ENCODE measurements at places on chromosomes 6 and 20. TPM values are rescaled to one million over a fixed set of nuclear protein-coding genes. Genes with fewer than 3 reads are reported as not detected.

DNA sequence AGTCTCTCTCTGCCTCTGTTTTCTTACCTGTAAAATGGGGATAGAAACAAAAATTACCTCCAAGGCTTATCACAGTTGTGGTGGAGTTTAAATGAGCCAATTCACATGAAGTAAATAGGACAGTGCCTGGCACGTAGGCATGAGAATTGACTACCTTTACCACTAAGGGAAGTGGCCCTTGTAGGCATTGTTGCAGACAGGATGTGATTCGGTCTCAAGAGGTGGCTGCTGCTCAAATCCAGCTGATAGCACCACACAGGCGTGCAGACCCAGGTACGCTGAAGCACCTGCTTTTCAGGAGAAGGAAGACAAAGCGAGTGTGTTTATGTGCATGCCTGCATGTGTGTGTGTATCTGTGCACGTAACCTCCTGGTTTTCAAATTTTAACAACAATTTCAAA, 108.6 kb downstream of the EYA2 start:
- no peaks in the 10 kb centered on the region for H3K36me3 ChIP-seq
- no peak overlapping the region for H3K4me3 ChIP-seq
- no peak for DNase-seq
- no peaks in the 10 kb centered on the region for H3K27me3 ChIP-seq
- no peaks in the 10 kb centered on the region for H3K4me1 ChIP-seq

DNA sequence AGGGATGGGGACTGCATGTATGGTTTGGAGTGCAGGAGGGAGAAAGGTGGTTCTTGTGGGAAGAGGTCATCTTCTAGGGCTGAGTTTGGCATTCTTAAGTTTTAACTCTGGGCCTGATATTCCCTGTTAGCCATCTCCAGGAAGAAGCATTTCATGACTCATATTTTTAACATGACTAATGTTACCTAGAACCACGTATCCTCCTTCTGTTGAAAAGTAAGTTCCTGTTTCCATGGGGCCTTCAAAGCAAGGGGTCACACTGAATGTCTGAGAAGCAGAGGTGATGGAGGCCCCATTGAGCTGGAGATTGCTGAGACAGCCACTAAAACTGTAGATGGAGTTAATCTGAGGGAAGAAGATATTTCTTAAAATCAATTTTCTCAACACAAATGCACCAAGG, 30.2 kb downstream of the FAM229B start:
- no peaks in the 10 kb centered on the region for H3K36me3 ChIP-seq
- no peaks in the 10 kb centered on the region for H3K27me3 ChIP-seq
- no peak for DNase-seq
- H3K27ac ChIP-seq, result no peak overlapping the region
- no peak overlapping the region for H3K4me3 ChIP-seq

GRCh38 chr6:21984135-21984534, 312.7 kb downstream of the PRL start:
- H3K4me3 ChIP-seq, result no peak overlapping the region
- H3K36me3 ChIP-seq, result no peaks in the 10 kb centered on the region
- no peak overlapping the region for H3K27ac ChIP-seq
- DNase-seq, result no peak
- peaks cover 4% of the 10 kb centered on the region for H3K4me1 ChIP-seq

DNA sequence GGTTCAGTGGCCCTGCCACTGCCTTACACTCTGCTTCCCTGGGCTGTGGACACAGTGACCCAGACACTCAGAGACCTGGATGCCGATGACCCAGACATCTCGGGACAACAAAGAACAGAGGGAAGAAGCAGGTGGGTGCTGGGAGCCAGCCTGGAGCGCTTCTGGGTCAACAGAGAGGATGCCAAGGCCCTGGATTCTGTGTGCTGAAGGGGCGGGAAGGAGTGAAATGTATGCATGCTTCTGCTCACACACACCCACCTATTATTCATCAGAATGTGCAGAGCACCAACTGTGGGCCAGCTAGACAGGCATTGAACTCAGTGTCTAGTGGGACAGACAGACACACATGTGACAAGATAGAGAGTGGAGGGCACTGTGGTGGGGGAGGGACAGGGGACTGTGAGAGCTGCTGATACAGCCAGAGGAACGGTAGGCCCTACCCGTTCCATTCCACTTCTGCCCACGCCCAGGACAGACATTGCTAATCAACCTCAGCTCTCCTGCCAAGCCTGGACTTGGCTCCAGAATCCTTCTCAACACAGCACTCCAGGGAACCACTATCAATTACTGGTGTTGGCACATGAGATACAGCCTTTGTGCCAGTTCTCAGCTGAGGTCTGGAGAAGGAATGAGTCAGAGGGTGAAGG, 20.2 kb downstream of the KCNK15 start:
- H3K36me3 ChIP-seq, result no peaks in the 10 kb centered on the region
- H3K27ac ChIP-seq, result no peak overlapping the region
- H3K27me3 ChIP-seq, result peaks cover 8% of the 10 kb centered on the region
- H3K4me1 ChIP-seq, result no peaks in the 10 kb centered on the region
- no peak for DNase-seq

DNA sequence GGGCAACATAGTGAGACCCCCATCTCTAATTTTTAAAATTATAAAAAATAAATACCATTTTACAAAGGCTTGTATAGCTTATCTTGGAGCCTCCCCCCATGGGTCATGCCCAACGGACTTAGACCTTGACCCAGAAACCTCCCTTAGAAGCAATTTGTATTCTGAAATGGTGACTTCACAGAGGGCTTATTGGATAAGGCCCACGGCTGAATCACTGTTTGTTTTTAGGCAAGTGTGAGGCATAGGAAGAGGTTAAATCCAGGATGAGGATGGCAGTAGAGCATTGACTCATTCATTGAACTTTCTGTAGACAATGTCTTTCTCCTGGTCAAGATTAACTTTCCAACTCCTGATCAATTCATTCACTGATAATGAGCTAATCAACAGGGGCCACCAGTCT, 6.2 kb upstream of the SNAI1 start:
- H3K27me3 ChIP-seq, result peaks cover 5% of the 10 kb centered on the region
- H3K36me3 ChIP-seq, result no peaks in the 10 kb centered on the region
- H3K4me3 ChIP-seq, result no peak overlapping the region

DNA sequence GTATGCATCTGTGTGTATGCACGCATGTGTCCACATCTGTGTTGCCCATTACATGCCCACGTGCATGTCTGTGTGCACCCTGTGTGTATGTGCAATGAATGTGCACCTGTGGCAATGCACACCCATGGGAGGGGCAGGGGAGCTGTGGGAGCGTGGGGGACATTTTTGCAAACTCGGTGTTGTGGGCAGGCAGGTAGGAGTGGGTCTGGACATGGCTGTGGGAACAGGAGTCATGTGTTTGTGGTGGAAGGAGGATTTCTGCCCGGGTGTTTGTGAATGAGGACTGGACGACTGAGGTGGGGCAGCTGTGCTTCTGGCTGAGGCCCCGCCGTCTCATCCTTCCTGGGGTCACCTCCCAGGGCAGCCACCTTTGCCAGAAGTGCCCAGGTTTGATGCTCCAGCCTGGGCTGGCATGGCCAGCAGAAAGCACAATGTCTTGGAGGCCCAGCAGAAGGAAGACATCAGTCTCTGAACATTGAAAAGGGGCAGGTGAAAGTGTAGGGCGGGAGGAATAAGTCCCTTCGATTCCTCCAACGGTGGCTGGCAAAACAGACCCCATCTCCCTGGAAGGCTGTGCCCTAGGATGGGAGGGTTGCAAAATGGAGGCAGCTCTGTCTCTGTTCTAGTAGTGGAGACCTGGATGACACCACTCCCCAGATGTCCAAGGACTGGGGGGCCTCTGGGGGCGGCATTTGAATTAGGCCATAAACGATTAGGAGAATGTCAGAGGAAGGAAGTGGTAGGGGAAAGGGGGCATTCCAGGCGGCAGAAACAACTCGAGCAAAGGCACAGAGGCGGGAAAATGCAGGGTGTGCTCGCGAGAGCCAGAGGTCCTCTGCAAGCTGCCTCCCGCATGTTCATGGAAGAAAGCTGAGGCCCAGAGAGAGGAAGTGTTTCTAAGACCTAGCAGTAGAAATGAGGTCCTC, 19.1 kb upstream of the ARMC12 start:
- H3K36me3 ChIP-seq, result no peaks in the 10 kb centered on the region
- no peak for DNase-seq
- no peaks in the 10 kb centered on the region for H3K27me3 ChIP-seq
- peak overlapping the region; percentile 78 for H3K27ac ChIP-seq
- H3K4me1 ChIP-seq, result peaks cover 24% of the 10 kb centered on the region

DNA sequence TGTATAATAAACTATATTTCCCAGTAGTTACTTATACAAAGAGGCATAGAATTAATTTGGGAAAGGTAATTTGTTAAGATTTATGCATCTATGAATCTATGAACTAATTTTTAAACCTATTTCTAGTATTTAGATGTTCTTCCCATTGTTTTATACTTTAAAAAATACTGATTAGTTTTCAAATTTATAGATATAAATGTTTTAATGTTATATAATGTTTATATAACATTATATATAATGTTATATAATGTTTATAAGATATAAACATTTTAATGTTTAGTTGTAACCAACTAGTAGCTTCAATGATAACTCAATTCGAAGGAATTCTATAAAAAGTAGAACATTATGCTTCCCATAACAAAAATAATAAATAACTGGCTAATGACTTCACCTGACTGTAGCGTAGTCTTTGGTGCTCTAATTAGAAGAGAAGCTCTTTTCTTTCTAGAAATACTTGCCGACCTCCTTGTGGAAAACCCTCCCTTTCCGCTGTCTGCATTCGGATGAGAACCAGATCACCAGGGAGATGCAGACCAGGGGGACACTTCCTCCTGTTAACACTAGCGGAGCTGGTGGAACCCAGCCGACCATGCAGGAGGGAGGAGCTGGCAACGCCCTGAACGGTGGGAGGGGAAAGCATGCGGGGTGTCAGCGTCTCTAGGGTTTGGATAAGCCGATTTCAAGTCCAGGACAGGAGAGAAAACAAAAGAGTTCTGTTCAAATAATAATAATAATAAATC, 158.4 kb downstream of the OR2B2 start:
- peak; percentile 79 for DNase-seq
- no peaks in the 10 kb centered on the region for H3K36me3 ChIP-seq
- H3K4me1 ChIP-seq, result peaks cover 11% of the 10 kb centered on the region
- peak overlapping the region; percentile 89 for H3K27ac ChIP-seq
- no peak overlapping the region for H3K4me3 ChIP-seq
- H3K27me3 ChIP-seq, result peaks cover 5% of the 10 kb centered on the region

GRCh38 chr6:43146261-43146660, 24.8 kb upstream of the SRF start:
- H3K27me3 ChIP-seq, result no peaks in the 10 kb centered on the region
- H3K36me3 ChIP-seq, result no peaks in the 10 kb centered on the region
- H3K4me1 ChIP-seq, result peaks cover 8% of the 10 kb centered on the region
- H3K27ac ChIP-seq, result no peak overlapping the region
- no peak for DNase-seq
- H3K4me3 ChIP-seq, result no peak overlapping the region

DNA sequence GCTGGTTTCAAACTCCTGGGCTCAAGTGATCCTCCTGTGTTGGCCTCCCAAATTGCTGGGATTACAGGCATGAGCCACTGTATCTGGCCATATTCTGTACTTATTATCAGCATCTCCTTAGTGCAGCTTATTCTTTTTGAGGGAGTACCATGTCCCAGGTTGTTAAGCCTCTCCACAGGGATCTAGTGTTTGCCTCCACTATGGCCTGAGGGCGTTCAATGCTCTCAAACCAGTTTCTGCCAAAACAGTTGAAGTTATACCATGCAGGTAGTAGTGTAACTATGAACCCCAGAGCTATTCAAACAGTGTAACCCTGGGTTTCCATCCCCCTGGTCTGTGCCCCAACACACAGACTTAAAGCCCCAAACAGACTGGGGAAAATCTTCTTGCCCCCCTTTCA, 81.7 kb downstream of the BACH2 start:
- DNase-seq, result no peak
- H3K27ac ChIP-seq, result no peak overlapping the region
- no peaks in the 10 kb centered on the region for H3K36me3 ChIP-seq
- no peak overlapping the region for H3K4me3 ChIP-seq
- H3K4me1 ChIP-seq, result peaks cover 39% of the 10 kb centered on the region

- no peaks in the 10 kb centered on the region for H3K4me1 ChIP-seq
- DNase-seq, result no peak
- no peak overlapping the region for H3K4me3 ChIP-seq
- no peak overlapping the region for H3K27ac ChIP-seq
- H3K36me3 ChIP-seq, result no peaks in the 10 kb centered on the region
Observed at GRCh38 chr6:92024881-92025280, 1394.5 kb downstream of the EPHA7 start.

DNA sequence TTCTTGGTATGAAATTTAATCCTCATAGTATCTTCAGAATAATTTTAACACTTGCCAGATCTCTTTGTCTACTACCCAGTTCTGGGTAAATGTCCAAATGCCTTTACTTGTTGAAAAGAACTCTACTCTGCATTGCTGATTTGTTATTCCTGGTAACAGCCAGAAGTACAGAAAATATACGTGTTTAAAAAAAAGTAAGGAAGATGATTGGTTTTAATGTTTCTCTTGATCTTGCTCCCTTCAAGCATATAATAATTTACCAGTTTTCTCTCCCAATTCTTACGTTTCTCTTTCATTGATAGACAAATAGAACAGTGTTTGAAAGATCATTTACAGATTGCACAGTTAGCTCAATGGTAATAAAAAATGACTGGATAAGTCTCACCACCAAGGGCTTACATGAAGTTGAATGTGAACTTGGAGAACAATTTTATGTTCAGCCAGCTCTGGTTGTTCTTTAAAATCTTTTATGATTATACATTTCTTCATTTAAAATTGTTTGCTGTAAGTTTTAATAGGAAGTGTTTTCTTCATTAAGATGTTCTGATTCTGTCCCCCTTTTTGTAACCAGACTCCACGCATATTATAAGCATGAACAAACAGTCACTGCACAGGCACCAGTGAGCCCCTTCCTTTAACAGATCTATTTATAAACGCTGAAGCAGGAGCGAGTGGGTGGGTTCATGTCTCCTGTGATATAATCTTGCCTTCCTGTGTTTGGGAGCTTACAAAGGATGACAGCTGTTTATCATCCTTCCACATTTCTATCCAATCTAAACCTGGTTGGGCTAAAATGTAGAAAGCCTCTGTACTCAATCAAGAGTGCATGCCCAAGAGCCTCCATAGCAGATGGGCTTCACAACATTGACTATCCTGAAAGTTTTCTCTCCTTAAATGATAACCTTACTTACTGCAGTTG, 299.5 kb downstream of the PRL start:
- peaks cover 16% of the 10 kb centered on the region for H3K4me1 ChIP-seq
- no peaks in the 10 kb centered on the region for H3K36me3 ChIP-seq
- H3K27me3 ChIP-seq, result no peaks in the 10 kb centered on the region
- no peak overlapping the region for H3K27ac ChIP-seq
- no peak for DNase-seq
- no peak overlapping the region for H3K4me3 ChIP-seq

GRCh38 chr6:169653691-169654090, 48.1 kb downstream of the WDR27 start:
- H3K27me3 ChIP-seq, result no peaks in the 10 kb centered on the region
- no peaks in the 10 kb centered on the region for H3K36me3 ChIP-seq
- H3K27ac ChIP-seq, result peak overlapping the region; percentile 80
- H3K4me3 ChIP-seq, result peak overlapping the region; percentile 60

BNIP5 gene
- 16.0 TPM for total RNA-seq

WFDC5 gene
- total RNA-seq, result not detected

XRN2 gene
- 16.1 TPM for total RNA-seq

PHACTR1 gene
- 3.2 TPM for total RNA-seq

LINC00237 gene
- total RNA-seq, result not detected

Data from transverse colon (tissue), 4 donors.